ENCODE measurements at places on chromosomes 7 and 10.

DNA sequence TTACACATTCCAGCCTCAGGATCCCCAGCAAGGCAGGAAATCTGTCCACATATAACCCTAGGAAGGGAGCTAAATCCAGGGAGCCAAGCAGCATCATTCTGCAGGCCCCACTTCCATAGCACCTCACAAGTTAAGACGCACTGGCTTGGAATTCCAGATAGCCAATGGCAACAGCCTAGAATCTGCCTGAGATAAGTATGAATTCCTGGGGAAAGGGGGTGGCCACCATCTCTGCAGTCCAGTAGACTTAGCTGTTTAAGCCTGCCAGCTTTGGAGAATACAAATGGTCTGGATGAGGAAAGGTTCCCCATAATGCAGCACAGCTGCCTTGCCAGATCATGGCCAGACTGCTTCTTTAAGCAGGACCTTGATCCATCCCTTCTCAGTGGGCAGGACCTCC lies 179.4 kb upstream of the PRSS1 start:
- no peak for DNase-seq

DNA sequence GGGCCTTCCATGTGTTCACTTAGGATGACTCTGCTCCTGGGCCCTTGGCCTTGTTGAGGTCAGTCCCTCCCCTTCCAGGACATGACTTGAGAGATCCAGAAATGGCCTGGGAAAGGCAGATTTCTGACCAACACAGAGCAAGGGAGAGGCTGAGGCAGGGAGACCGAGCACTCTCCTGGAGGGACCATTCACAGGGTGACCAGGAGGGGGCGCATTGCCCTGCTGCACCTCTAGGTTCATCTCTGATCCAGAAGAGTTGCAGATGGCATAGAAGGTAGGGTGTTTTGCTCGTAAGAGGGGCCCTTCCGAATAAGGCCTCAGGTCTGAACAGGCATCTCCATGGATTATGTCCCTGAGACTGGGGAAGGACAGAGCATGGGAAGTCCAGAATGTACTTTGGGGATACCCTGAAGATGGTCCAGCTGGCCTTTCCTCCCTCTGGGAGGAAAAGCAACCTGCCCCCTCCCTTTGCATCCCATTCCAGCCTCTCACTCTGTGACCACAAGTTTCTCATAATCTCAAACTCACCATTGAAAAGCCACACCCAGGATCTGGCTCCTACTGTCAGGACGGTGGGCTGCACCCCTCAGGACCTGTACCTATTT lies 6.6 kb downstream of the DMBT1 start:
- DNase-seq: no peak

DNA sequence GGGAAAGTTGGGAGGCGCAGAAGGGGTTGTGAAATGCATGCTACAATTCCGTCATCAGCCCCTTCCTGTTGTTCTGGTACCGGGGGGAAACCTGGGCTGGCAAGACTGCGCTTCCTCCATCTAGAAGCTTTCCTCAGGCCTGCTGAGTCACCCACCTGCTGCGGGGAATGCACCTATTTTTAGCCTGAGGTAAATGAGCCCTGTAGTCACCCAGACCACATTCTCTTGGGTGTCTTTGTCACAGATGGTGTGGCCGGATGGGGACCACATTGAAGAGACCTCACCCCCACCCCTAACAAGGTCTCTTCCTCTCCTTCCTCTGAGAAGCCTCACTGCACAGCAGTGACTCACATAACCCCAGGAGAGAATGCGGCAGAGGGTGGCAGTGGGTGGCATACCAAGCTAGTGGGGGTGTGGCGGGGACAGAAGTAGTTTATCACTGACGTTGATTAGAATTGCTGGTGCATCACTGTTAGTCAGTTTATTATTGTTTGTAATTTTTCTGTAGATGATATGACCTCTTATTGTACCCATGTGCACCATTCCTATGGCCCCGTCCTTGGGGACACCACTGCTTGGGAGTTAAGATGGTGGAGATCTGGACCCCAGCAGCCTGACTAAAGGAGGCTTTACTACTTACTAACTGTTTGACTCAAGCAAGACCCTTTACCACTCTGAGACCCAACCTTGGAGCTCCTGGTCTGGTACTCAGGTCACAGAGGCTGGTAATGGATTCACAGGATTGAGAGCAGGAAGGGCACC lies 83.0 kb upstream of the DUSP5 start:
- peak; percentile 32 for DNase-seq

- no peak for DNase-seq
Measured at GRCh38 chr7:28613262-28613661, 200.9 kb downstream of the CREB5 start.

- no peak for DNase-seq
Measured at GRCh38 chr7:29860186-29860585, 53.9 kb downstream of the WIPF3 start.

- no peak for DNase-seq
Measured at GRCh38 chr7:156684661-156685060, 44.1 kb downstream of the RNF32 start.

- DNase-seq: no peak
Measured at GRCh38 chr7:46207931-46208634, 287.0 kb upstream of the IGFBP3 start.

DNA sequence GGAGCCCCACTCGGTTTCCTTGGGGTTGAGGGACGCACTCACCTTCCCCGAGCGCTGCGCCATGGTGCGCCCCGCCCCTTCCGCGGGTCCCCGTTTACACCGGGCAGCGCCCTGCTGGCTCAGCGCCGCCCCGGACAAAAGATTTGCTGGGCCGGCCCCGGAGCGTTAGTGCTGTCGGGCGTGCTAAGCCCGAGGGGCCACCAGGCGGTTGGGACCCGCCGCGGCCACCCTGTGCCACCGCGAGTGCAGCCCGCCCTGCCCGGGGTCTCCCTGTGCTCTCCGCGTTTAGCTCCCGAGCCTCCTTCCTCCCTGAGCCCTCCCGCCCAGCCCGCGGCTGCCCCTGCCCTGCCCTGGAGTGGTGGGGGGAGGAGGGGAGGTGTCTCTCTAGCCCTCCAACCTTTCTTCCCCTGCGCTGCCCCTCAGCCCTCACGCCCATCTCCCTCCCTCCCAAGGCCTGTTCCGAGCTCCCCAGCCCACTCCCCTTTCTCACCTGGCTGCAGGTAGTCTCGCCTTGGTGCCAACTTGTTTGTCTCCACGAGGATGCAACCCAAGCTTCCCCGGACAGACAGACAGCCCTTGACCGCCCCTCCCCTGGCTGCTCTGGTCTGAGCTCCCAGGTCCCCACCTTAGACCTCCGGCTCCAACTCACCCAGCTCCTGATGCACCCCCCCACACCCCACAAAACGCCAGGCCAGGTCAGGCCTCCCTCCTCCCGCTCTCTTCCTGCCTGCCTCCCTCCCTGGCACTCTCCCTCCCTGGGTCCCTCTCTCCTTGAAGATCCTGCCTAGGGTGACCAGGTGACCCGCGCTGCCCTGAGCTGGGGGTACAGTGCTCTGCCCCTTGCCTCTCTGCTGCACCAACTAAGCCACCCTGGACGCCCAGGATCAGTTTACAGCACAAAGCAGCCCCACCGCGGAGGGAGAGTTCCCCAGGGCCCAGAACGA lies at the start of gene CRYGN:
CRYGN (minus strand) TSS at position 287 of the 944 bp plus-strand sequence; CDS start at position 63, 224 bp downstream.
- DNase-seq: peak; percentile 14

- DNase-seq: peak; percentile 42
Measured at GRCh38 chr10:133357285-133358161, at the start of gene FUOM. Gene FUOM, minus strand, starts transcription at chr10:133358019. Its CDS starts 12 bp downstream, at chr10:133358007.

- no peak for DNase-seq
Measured at GRCh38 chr7:135210888-135211178, 493 bp downstream of the WDR91 start.

DNA sequence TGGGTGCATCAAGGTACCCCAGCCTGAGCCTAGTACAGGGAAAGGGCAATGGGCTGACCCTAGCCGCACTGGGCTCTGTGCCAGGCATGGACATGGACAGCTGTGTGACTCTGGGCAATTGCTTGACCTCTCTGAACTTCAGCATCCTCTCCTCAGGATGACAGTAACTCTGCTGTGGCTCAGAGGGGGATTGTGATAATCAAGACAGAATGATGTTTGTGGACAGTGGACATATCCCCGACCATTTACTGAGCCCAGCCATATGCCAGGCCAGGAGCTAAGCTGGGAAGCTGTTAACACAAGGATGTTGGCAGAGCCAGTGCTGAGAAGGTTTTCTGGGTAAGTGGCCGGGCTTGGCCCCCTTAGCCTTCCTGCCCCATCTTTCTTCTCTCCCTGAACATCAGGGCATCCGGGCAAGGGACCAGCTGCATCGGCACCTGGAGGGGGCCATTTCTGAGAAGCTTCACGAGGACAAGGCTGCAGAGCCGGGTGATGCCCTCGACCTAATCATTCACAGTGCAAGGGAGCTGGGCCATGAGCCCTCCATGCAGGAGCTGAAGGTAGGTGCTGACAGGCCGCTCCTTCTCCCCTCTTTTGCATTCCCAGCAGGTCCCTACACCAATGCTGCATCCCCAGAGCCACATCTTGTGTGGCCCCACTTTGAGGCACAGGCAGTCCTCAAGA lies 3.5 kb downstream of the CYP26C1 start:
- no peak for DNase-seq

- DNase-seq: no peak
Measured at GRCh38 chr7:130831817-130832481, 97.9 kb upstream of the KLF14 start.

- DNase-seq: no peak
Measured at GRCh38 chr10:43421519-43421918, 12.5 kb upstream of the HNRNPF start.

GRCh38 chr10:9885761-9886160 lies 1131.9 kb upstream of the CELF2 start:
- no peak for DNase-seq

DNA sequence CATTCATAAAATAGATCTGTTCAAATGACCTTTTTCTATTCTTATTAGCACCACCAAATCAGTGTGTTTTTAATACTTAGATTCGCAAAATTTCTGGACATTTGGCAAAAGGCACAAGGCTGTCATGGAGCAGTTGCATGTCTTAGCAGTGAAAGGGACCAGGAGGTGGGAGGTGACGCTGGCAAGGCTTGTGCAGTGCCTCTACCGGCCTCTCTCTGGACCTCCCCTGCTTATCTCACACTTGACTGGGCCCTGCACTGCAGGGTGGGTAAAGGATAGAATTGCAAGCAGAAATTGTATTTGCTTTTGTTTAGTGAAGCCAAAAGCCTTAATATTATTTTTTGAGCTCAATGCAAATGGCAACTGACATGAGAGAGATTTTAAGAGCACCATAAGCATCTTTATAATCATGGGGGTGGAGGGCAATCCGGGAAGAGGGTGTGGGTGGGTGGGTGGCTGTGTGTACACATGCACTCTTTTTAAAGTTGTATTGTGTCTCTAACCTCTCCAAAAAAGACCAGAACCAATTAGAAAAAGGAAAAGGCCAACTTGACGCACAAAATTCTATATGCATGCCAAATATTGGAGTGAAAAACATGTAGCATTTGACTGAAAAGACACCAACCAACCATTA lies 106.3 kb downstream of the WNT2 start:
- DNase-seq: no peak

- DNase-seq: no peak
Measured at GRCh38 chr7:132609906-132610520, 33.7 kb upstream of the PLXNA4 start.

DNA sequence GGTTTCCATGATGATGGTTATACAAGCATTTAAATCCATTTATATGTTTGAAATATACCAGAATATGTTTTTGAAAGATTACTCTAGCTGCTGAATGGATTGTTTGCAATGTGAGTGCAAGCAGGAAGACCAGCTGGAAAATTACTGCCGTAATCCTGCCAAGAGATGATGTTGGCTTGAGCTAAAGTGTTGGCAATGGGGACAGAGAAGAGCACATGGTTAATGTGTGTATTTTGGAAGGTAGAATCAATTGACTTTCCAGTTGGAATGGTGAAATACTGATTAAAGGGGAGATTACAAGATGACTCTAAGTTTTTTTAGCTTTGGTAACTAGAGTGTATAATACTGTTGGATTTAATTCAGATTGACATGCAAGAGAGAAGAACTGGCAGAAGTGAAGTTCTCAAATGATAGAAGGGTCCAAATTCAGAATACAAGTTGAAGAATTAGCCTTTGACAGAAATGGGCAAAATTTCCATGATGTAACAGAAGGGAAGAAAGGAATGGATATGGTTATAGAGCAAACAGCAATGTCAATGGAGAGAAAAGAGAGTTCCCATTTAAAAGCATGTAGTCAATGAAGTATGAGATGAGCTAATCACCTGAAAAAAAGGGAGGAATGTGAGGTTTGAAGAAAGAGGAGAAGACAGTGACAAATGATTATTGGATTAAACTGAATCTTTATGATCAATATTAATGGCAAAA lies 422.0 kb downstream of the CDC14C start:
- DNase-seq: no peak

- DNase-seq: no peak
Measured at GRCh38 chr10:49758249-49758930, 3.7 kb downstream of the OGDHL start.

GRCh38 chr10:130399425-130399950 lies 263.3 kb downstream of the GLRX3 start:
- DNase-seq: no peak

DNA sequence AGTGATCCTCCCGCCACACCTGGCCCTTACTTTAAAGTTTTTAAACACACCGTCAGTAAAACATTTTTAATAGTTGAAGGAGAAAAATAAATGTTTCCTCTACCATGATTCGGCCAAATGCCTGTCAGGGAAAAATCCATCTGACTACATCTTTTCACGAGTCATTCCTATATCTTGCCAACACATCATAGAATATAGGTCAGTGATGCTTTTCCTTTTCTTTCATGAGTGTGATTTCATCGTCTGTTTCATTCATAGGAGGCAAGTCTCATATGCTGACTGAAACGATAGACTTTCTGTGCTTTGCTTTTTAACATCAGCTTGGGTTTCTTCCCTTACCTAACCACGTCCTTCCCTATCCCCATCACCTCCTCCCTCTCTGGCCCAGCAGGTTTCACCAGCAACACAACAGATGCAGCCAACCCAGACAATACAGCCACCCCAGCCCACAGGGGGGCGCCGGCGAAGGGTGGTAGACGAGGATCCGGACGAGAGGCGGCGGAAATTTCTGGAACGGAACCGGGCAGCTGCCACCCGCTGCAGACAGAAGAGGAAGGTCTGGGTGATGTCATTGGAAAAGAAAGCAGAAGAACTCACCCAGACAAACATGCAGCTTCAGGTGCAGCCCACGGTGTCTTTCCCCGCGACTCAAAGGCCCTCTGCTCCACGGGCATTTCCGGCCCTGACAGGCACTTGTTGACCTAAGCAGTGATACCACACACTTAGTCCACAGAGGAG lies 149.2 kb downstream of the TRIL start:
- DNase-seq: no peak

GRCh38 chr10:103794996-103795395 lies 60.4 kb downstream of the SH3PXD2A start:
- no peak for DNase-seq

DNA sequence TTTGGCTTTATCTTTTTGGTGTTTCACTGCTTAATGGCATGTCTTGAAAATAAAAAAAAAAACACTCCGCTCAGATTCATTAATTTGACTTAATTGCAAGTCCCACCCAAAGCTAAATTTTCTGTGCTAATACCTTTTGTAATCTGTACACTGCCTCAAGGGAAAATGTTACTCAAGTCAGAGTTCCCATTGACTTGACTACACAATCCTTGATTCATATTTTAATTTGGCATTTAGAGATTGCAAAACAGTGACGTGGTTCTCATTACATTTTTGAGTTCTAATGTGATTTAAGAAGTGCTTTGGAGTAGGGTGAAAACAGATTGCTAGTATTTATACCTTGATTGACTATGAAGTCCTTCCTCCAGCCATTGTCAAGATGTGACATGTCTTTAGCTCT lies 21.3 kb upstream of the LIPM start:
- no peak for DNase-seq

Measured in stimulated activated naive CD4-positive, alpha-beta T cell (primary cell).